GM23338 (cell line): ENCODE measurements at places on chromosomes 6 and 20. TPM values are rescaled to one million over a fixed set of nuclear protein-coding genes. Genes with fewer than 3 reads are reported as not detected.

DNA sequence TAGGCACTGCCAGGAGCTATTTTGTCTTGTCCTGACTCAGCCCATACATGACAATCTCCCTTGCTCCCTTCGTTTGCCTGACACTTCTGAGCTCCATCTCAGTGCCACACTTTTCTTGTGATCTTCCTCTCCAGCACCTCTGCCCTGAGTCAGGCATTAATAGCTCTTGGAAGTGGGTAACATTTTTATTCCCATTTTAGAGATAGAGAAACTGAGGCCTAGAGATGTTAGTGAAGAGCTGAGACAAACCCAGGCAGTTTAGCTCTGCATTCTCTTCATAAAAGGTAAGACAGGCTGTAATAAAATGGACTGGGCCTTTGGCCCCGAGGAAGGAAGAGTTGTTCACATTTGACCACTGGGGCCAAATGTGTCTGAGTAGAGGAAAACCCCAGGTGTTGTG lies 167.4 kb downstream of the DHX35 start:
- DNase-seq, result no peak

GRCh38 chr6:13847326-13848050 lies 33.1 kb upstream of the MCUR1 start:
- DNase-seq, result no peak

- peak; percentile 55 for DNase-seq
Observed at GRCh38 chr6:4732691-4733315, 43.4 kb upstream of the CDYL start.

- no peak for DNase-seq
Observed at GRCh38 chr6:56102216-56102615, 145.2 kb downstream of the COL21A1 start.

- DNase-seq, result no peak
Observed at GRCh38 chr6:56505512-56506260, 137.0 kb downstream of the DST start.

DNA sequence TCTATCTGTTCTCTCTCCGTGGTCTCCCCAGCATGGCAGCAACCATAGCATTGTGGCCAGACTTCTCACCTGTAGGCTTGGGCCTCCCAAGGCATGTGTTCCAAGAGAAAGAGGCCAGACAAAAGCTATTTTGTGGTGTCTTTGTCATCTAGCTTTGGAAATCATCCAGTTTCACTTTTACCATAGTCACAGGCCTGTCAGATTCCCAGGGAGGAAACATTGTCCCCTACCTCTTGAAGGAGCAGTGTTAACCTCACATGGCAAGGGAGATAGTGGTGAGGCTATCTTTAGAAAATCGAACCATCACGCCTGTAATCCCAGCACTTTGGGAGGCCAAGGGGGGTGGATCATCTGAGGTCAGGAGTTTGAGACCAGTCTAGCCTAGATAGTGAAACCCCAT lies 42.3 kb upstream of the RALGAPA2 start:
- no peak for DNase-seq

DNA sequence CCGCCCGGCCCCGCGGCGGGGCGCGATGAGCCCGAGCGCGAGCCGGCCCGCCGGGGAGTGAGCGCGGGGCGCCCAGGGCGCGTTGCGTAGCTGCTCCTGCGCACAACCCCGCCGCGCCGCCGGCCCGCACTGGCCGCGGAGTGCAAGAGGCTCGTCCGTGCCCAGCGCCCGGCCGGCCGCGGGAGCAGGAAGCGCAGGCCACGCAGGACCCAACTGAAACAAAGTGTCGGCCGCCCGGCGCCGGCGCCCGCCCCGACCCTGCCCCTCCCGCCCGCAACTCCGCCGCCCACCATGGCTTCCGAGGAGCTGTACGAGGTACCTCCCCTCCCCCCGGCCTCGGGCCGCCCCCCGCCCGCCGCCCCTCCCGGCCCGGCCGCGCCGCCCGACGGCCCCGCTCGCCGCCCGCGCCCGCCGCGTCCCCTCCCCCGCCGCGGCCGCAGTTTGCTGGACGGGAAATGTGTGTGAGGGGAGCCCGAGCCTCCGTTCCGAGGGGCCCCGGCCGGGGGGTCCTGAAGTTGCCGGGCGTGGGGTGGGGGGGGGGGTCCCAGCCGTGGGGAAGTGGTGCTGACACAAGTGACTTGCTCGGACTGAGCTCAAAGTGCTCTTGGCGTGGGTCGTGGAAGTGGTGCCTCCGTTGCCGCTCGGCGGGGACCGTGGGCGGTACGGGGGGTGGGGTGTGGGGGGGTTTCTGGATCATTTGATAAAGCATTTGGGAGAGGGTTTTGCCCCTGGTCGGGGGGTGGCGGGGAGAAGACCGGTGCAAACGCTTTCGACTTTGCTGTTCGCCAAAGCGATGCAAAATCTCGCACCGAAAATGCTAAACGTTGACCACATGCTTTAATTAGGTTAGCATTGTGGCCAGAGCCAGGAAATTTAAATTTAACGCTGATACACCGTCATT lies 539 bp downstream of the CDYL start:
- DNase-seq, result peak; percentile 49

- no peak for DNase-seq
Observed at GRCh38 chr6:73078333-73078862, 146.9 kb downstream of the KHDC1L start.

DNA sequence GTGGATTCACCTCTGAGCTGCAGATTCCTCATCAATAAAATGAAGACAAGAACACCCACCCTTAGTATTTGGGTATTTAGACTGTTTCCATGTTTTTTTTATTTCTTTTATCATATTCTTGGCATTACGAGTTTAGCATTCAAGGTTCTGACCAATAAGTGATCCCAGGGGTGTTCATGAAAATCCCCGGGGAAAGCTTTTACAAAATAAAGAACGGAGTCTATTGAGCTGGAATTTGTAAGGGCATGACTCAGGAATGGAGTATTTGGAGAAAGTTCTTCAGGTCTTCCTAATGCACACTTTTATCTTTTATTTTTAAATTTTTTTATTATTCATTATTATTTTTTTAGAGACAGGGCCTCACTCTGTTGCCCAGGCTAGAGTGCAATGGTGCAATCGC lies 19.4 kb upstream of the TOX2 start:
- no peak for DNase-seq

DNA sequence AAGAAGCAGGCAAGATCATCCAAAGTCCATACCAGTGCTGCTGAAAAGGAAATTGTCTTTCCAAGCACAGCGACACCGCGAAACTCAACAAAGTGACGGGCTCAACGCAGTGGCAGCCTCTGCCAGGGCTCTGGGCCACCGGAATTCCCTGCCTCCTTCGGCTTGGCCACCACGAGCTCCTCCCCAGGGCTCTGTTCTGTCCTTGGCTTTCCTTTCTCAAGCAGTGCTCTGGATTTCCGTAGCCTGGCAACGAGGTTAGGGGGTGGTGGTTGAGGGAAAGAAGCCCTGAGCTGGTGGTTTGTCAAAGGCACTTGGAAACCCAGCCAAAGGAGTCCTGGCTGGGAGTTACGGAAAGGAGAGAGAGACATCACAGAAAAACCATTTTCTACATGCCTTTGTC lies 31.2 kb downstream of the PRR18 start:
- peak; percentile 38 for DNase-seq

DNA sequence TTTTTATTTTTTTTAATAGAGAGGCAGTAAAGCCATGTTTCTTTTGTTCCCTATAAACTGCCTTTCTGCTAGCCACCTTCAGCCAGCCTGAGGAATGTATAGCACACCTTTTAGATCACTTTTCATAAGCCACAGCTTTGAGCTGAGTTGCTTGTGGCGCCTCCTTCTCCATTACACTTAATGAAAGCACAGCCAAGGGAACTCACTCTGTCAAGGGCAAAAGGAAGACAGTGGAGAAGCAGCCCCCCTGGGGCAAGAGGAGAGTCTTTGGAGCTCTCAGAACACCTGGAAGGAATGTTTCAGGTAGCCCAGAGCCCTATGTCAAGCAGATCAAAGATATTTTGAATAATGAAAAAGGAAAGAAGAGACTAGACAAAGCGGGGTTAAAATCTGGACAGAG lies 235.1 kb downstream of the CLIC5 start:
- DNase-seq, result peak; percentile 16

ANKRD66 gene
- total RNA-seq, result not detected in 2 replicates

PI3 gene
- not detected in 2 replicates for total RNA-seq

DNA sequence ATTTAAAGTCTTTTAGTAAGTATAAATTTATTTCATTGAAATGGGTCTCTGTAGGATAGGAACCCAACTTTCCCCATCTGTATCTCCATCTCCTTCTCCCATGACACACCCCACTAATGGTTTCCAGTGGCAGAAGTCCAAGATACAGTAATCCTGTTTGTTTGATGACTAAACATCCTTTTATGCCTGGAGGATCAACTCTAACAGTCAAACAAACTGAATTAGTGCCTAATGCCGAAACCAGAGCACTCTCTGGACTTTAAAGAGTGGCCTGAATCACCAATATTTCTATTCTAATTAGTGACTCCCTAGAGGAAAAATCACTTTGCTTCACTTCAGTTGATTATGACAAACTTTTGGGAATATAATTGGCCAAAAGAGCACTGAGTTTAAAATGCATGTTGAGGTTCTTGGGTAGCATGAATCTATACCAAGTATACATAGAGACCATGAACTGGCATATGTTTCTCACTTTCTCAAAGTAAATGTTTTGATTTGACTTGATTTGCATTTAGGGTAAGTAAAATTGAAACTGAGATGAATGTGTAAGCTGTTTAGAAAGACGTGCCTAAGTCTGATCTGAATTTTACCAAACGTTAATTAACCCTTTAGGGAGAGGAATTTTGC lies 776.4 kb upstream of the NRSN1 start:
- DNase-seq, result no peak

- DNase-seq, result no peak
Observed at GRCh38 chr6:41692730-41693129, 42.7 kb downstream of the TFEB start.

- no peak for DNase-seq
Observed at GRCh38 chr20:60420676-60421229, 462.5 kb downstream of the CDH26 start.

GRCh38 chr6:113998811-113999210 lies 27.9 kb upstream of the HDAC2 start:
- DNase-seq, result no peak

DNA sequence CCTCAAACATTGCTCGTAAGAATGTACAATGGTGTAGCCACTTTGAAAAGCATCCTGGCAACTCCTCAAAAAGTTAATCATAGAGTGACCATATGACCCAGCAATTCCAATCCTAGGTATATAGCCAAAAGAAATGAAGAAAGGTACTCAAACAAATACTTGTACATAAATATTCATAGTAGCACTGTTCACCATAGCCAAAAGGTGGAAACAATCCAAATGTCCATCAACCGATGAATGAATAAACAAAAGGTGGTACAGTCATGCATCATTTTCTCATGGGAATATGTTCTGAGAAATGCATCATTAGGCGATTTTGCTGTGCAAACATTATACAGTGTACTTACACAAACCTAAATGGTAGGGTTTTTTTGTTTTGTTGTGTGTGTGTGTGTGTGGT lies 74.4 kb upstream of the TBC1D7 start:
- no peak for DNase-seq

- no peak for DNase-seq
Observed at GRCh38 chr6:146981981-146982380, 222.2 kb upstream of the STXBP5 start.

DNA sequence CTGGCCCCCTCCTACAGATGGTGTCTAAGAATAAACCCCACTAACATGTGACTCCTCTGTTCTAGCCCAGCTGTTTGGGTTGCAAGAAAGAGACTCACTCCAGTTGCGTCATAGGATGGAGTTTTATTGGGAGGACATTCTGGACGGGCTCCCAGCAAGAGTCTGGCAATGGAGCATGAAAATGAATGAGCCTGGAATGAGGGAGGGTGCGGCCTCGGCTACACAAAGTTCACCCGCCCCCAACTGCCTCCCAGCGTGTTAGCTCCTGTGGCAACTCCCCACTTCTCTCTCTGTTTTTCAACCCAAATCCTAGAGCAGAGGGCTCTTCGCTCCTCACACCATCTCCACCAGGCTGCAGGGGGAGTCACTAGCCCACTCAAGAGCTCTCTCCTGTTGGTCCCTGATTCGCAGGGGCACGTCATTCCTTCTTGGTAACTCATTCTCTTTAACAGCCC lies 5.1 kb upstream of the ADAM33 start:
- no peak for DNase-seq

DNA sequence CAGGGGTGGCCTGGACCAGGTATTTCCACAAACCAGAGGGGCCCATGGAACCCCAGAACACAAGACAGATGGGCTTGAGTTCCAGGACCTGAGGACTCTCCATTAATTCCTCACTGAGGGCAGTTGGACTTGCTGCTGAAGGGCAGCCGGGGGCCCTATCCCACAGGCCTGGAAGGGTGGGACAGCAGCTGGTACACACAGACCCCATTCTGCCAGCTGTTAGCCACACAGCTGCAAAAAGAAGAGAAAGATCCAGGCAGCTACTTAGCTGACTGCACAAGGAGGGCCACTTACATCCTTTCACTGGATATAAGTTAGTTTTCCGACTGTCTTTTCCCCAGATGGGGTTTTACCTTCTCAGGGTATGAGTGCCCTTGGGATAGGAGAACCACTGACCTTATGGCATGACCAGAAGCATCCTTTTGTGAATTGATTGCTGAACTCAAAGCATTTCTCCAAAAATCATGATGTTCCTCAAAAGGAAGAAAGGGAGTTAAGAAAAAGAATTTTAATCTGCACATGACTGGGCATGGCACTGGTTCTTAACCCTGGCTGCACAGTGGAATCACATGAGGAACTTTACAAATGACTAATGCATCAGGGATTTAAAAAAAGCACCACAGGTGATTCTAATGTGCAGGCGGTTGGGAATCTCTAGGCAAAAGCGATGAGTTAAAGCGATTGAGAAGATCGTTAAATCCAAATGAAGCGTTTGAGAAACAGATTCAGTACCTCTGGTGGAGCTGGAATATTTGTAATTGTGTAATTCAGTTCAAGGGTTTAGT lies 199.4 kb downstream of the TFAP2A start:
- DNase-seq, result no peak

- no peak for DNase-seq
Observed at GRCh38 chr6:37005061-37005810, at the start of gene FGD2. TSS of gene FGD2 (plus strand) at chr6:37005655. CDS start at chr6:37005818, 163 bp downstream.

DNA sequence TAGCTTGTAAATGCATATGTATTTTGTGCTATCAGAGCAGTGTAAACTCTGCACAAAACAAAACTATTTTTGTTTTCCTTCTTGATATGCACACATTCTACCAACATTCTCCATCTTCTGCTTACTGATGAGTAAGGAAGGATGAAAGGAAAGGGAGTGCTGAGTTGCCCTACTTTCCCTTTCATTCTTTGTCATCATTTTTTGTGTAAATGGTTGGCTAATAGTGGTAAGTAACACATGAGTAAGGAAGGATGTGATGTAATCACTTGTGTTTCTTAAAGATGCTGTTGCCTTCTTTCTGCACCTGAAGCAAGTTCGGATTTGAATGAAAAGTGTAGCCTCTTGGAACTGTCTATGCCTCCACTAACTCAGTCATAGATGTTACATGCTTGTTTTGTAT lies 4.6 kb upstream of the REV3L start:
- DNase-seq, result no peak

MYH7B gene
- total RNA-seq, result 0.10 and 0.78 TPM in 2 replicates

LIME1 gene
- 3.6 and 12.2 TPM in 2 replicates for total RNA-seq

ADGRG6 gene
- 4.9 and 7.7 TPM in 2 replicates for total RNA-seq

ACTR5 gene
- total RNA-seq, result 19.6 and 21.8 TPM in 2 replicates
